ENCODE measurements at places on chromosomes 7 and 10.

DNA sequence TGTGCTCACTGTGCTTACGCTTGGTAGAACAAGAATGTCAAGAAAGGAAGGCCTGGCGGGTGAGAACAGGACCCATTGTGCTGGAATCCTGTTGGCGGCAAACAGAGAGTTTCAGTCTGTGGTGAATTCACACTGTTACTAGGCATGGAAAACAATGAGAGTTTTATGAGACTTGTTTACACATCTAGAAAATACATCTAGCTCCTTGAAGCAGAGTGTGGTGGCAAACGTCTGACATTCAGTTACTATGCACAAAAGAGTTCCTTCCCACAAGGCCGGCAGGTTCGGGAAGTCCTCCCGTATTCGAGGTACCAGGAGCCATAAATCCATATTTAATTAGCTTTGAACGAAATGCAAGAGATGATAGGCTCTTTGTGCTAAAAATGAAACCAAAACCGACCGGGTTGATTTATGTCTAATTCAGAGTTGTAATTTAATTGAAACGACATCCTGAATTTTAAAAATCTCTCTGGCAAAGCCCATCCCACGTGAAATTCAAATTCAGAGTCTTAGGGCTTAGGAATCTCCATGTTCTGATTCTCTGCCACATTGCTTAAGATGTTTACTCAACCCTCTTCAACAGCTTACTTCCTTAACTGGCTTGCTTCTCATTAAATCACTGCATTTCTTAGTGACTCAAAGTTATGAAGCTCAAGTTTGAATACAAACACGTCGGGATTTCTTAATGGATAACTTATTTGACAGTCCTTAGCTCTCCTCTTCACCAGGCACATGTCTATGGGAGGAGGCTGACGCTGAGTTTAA is 299.9 kb upstream of the PITRM1 start:
- no peak for DNase-seq

DNA sequence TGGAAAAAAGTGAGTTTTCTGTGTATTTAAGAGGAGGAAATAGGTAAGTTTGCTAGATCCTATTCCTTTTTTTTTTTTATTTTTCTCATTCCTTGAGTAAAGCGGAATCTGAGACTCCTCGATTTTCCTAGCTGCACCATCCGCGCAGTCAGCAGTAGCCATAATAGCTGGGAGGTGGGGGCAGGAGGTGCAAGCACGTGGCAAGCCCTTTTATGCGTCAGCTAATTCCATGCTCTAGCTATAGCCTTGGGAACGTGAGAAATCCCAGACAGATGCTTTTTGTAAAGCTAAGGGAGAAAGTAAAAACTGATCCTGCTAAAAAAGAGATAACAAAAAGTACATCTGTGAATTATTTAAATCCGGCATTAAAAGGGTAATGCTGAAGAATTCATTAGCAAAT is 33.2 kb upstream of the TPK1 start:
- no peak for DNase-seq

GRCh38 chr10:128594688-128595087 is 468.5 kb upstream of the MKI67 start:
- DNase-seq: no peak

DNA sequence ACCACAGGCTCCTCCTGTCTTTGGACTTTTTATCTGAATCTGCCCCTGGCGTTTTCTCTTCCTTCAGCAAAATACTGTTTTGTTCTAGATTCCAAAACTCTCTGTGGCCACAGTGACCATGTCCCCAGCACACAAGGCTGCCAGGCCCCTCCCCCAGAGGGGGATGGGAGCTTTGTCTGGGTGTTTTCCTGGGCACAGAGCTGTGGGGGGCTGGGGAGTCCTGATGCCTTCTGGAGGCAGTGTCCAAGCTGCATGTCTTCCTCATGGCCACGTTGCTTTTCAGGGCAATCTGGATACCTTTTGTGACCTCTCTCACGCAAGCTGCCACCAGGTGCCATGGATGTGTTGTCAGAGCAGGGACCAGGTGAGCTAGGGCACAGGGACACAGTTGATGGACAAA is 26.2 kb downstream of the ANTXRL start:
- DNase-seq: no peak

- no peak for DNase-seq
Observed at GRCh38 chr10:124149189-124150042, 56.0 kb upstream of the CHST15 start.

- DNase-seq: no peak
Observed at GRCh38 chr10:44745920-44746319, 165.2 kb upstream of the TMEM72 start.

DNA sequence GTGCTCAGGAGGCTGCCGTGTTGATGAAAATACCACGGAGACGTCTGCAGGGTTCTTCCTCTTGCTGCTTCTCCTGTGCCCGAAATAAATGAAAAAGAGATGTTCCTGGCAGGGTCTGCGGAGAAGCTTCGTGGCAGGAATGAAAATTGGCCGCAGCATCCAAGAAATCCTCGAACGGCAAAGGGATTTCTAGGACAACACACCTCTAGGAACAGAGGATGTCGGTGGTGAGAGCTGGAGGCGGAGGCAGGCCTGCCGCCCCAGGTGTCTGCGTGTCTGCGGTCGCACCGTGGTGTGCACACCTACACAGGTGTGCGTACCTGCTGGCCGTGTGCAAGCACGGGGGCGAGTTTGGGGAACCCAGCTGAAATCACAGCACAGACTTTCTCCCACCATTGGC is 43.4 kb downstream of the TMEM130 start:
- DNase-seq: no peak

- no peak for DNase-seq
Observed at GRCh38 chr7:142094861-142095260, 16.7 kb upstream of the MGAM2 start.

Measured in activated CD4-positive, alpha-beta T cell treated with anti-CD3 and anti-CD28 coated beads for 4 hours (primary cell).